ENCODE measurements at places on chromosomes 2 and 18.

DNA sequence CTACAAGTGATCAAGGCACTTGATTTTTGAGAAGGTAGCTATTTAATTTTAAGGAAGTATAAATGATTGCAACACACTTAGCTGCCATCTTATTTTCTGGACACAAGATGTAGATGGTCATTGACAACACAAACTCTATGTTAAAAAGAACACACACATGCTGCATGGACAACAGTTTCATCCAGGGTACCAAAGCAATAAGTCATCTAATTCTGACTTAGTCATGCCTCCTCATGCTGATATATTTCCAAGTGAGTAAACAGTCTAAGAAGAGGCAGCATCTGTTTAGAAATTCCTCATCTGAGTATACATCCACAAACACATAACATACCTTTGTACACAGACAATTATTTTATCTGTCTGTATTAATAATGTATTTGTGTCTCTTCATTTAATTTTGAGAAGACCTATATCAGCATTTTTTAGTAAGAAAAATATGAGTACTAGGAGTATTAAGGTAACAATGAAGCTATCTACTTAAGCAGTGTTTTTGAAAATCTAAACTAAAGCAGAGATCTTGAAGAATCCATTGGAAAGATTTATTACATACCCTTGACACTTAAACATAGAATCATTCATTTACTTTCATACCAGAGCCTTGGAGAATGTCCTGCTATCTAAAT, 84.9 kb downstream of the SCN1A start:
- no peak for DNase-seq

DNA sequence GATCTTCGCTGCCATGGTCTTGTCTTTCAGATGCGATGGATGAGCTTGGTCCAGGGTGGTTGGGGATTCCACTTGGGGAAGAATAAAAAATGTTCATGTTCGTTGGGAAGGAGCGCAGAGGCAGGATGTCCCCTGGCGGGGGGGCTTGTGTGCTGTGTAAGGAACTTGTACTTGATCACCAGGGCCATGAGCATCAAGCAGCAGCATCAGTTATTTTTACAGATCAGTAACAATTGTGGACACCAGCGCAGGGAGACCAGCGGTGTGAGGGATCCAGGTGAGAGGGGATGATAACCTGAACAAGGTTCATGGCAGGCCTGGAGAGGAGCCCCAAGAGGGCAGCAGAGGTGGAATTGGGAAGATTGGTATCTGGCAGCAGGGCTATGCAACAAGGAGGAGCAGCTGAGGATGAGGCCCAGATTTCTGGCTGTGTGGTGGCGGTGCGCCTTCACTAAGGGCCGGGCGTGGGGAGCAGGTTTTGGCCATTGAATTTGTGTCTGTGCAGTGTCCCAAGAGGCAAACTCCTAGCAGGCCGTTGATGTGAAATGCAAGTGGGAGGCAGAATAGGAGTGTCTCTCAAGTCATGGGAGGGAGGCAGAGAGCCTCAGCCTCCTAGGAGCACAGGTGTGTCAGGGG, 3.9 kb downstream of the CNNM3 start:
- no peak for DNase-seq

DNA sequence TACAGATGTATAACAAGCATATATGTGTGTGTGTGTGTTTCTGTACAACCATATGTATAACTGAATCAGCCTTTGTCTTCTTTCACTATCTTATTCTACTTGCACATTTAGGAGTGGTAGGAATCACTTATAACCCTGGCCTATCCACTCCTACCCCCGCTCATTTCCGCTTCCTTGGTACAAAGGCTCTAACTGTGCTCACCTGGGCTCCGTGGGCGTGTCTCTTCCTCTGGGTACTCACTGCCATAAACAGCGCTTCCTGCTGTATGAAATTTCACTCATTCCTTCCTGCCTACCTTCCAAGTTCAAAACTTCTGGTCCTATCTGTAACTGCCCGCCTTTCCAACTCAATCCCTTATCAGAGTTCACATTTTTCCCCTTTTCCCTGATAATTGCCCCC, 815.5 kb downstream of the EPHA4 start:
- no peak for DNase-seq

- DNase-seq: no peak
Measured at GRCh38 chr18:62720048-62720447, 4.7 kb downstream of the PHLPP1 start.

GRCh38 chr18:61096226-61096625, 237.0 kb upstream of the CDH20 start:
- no peak for DNase-seq

GRCh38 chr2:240234503-240234951, 94.1 kb upstream of the OTOS start:
- DNase-seq: no peak

DNA sequence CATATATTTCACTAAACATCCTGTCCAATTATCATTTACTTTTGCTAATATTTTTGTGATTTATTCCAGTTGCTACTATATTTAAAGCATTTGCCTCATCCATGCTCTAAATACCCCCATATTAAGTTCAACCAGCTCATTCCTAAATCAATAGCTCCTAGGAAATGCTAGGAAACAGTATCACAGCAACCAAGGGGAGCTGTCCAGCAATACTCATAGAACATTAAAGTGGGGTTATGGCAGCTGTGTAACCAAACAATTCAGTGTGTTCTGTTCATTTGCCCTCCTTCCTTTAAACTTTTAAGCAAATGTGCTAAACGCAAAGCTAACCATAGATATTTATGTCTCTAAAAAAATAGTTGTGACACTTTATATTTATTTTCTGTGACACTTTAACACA, 41.1 kb downstream of the ACVR1C start:
- no peak for DNase-seq

GRCh38 chr2:64062840-64063239, 43.6 kb upstream of the VPS54 start:
- no peak for DNase-seq

DNA sequence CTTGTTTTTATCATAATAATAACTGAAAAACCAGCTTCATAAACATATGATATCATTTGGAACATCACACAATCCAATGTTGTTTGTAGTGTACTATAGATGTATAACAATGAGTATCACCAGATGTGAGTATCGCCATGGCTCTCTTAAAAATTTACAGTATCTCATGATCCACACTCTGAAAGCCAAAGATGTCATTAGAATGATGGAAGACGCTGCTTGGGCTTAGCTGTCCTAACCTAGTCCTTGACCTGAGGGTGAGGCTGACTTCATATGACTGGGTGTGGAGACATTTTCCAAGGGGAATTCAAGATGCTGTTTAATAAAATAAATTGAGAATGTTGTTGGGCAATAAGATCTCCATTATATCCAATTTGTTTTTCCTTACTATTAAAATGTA, 242.6 kb downstream of the RIT2 start:
- DNase-seq: no peak

GRCh38 chr2:168475636-168476035, 19.6 kb downstream of the CERS6 start:
- DNase-seq: no peak

DNA sequence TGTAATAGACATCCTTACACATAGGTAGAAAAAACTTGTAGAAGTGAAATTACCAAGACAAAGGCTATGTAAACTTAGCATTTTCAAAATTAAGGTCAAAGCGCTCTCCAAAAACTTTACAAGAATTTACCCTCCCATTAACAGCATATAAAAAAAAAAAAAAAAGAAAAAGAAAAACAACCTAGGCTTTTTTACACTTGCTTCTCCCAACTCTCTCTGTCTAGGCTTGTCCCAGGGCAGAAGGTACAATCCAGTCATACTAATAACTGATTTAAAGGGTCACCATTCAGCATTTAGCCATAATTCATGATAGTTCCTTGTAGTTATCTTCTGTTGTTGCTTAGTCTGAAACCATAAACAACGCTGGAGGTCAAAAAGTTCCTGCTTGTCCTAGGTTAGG, 130.5 kb downstream of the BCL2 start:
- no peak for DNase-seq

DNA sequence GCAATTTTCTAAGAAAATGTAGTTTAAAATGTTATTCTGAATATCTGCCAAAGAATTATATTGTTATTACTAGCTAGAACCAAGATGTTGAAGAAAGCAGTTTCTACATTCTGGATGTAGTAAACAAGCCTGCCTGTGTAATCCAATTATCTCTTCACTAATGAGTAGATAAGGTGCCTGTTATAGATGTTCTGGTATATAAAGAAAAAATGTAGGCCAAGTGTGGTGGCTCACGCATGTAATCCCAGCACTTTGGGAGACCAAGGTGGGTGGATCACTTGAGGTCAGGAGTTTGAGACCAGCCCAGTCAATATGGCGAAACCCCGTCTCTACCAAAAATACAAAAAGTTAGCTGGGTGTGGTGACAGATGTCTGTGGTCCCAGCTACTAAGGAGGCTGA, 28.9 kb downstream of the CD302 start:
- no peak for DNase-seq

DNA sequence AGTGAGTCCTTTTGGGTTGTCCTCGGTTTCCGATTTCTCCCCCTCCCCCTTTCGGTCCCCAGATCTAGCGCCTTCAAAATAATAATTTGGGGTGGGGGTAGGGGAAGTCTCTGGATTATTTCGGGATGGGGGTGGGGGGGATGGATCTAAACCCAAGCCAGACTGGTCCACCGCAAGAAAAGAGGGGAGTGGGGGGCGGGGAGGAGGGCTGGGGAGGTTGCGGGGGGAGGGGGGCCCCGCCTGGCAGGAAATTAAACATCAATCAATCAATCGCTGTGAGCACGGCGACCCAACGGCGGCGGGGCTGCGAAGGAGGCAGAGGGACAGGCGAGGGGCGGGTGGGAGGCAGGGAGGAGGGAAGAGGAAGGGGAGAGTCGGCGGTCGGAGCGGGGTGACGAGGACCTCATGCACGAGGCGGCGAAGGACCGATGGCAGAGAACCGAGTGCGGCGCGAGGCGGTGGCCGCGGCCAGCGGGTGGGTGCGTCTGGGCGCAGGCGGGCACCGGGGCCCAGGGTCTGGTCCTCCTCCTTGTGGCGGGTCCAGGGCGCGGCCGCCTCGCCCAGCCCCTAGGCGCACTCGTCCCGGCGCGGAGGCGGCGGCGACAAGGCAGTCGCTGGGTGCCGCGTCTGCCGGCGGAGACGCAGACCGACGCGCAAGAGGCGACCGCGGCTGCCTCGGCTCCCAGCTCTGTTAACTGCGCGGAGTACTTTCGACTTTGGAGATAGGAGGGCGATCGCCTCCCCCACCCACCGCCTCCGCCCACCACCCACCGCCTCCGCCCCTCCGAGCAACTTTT, 468 bp upstream of the SATB2 start:
- DNase-seq: no peak

DNA sequence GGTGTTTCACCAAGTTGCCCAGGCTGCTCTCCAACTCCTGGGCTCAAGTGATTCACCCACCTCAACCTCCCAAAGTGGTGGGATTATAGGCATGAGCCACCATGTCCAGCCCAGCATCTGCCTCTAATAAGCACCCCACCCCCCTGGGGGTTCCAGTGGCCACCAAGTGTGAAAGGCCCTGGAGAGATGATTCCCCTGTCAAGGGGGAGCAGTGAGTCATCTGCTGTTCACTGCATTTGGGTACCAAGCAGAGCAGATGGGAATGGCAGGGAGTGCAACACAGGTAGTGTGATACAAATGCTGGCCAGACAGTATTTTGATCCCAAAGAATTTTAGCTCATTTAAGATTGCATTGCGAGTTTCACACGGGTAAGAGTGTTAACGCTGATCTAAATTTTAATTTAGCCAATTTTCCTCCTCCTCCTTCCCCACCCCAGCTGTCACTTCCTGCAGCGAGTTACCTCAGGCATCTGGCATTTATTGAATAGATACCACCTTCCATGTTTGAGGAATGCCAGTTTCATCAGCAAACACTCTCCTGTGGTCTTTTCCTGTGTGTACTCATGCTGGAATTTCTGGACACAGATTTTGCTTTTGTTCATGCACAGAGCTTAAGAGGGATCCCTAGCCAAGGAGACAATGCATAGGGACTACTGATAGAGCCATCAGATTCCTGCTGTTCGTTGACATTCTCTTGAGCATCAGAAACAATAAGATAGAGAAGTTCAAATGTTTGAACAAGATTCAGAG, 32.4 kb upstream of the NCK2 start:
- DNase-seq: no peak

DNA sequence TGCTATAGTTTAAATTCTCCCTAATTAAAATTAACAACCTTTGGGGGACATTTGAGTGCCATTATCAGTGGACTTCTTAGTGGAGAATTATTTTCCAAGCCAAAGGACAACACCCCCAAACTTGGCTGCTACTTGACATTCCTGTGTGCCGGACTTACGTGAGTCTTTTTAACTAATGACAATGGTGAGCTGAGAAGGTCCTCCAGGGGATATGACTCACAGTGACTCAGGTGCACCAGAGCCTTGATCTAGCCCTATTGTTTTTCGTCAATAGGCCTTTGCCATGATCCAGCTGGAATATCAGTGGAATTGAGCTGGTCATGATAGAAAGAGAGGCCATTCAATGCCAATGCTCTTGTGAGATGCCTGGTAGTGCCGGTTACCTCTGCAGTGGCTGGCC, 118.1 kb upstream of the CXCR4 start:
- no peak for DNase-seq
